ENCODE measurements at places on chromosomes 4 and X. TPM values are rescaled to one million over a fixed set of nuclear protein-coding genes. Genes with fewer than 3 reads are reported as not detected.

Gene P2RY8
- total RNA-seq: 10.5 TPM

Gene CORIN
- total RNA-seq: 24.0 TPM

Gene NAT8L
- 0.95 TPM for total RNA-seq

Gene FAM9C
- 0.20 TPM for total RNA-seq

Gene PHOX2B
- total RNA-seq: not detected
